ENCODE measurements at places on chromosomes 4 and X. TPM values are rescaled to one million over a fixed set of nuclear protein-coding genes. Genes with fewer than 3 reads are reported as not detected.

- no peak for DNase-seq
Observed at GRCh38 chr4:176036585-176037205, 28.9 kb upstream of the WDR17 start.

- DNase-seq = no peak
Observed at GRCh38 chrX:118973389-118974087, 880 bp upstream of the LONRF3 start.

GRCh38 chr4:99847362-99847976, 30.8 kb downstream of the DAPP1 start:
- no peak for DNase-seq

GRCh38 chr4:115293093-115293462, 179.7 kb upstream of the NDST4 start:
- DNase-seq = no peak

- no peak for DNase-seq
Observed at GRCh38 chr4:126957987-126958386, 674.8 kb upstream of the INTU start.

FAM241A gene
- 0.67 TPM for polyA plus RNA-seq

GAGE12J gene
- not detected for polyA plus RNA-seq
